Daoy (cell line): ENCODE measurements at places on chromosomes 7 and 10. TPM values are rescaled to one million over a fixed set of nuclear protein-coding genes. Genes with fewer than 3 reads are reported as not detected.

HACD1 gene
- 25.0 and 41.9 TPM in 2 replicates for total RNA-seq

DNA sequence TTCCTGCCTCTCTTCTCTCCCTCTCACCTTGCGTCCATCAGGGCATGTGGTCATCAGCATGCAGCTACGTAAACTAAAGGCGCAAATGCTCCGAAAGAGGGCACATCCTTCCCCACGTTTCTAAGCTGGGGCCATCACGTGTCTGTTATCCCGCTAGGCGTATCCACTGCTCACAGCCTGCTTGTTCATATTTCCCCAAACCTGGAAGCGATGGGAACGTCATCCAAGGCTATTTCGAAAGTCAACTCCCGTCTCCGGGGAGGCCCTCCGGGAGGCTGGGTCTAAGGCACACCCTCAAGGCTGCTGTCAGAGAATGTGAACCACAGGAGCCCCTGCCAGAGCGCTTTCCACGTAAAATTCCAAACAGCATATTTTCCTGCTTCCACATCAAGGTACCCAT is 199.2 kb downstream of the DIP2C start:
- no peak for DNase-seq

DNA sequence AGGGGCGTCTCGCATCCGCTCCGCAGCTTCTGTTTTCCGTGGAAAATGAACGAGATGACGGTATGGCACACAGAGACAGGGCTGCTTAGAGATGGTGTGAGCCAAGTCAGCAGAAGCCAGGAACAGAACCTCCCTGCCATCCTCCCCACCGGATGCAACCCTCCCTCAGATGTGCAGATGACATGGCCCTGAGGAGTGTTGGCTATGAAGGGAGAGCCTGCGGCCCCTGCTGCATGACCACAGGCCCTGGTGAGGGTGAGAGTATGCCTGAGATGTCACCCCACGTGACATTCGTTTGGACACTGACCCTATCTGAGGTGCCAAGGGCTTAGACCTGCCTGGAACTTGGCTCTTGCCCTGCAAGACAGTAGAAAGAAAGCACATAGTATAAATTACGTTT is 29.4 kb downstream of the WIPF3 start:
- DNase-seq, result no peak

DNA sequence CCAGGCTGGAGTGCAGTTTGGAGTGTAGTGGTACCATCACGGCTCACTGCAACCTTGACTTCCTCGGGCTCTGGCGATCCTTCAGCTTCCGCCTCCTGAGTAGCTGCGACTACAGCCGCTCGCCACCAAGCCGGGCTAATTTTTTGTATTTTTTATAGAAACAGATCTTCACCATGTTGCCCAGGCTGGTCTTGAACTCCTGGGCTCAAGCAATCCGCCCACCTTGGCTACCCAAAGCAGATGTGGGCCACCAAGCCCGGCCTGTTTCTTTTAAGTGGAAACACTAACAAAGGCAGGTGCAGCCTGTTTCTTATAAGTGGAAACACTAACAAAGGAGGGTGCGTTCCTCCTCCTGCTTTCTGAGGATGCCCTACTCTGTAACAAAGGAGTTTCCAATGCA is 18.2 kb downstream of the PRF1 start:
- DNase-seq, result no peak
